ENCODE measurements at places on chromosomes 5 and 9.

DNA sequence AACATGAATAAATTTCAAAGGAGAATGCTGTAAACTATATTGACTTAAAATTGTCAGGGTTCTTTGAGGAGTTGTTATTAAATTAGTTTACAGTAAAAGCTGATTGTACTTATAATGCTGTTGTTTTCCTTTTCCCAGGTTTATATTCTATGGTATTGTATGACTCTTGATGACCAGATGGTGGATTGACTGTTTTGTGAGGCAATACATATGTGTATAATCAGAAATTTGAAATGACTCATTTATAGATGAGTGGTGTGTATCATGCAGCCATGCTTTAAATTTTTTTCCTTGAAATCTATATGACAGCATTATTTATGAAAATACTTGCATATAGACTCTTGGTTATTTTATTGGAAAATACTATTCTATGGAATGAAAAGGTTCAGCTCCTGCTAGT, 195.3 kb downstream of the CNTLN start:
- no peak for DNase-seq

DNA sequence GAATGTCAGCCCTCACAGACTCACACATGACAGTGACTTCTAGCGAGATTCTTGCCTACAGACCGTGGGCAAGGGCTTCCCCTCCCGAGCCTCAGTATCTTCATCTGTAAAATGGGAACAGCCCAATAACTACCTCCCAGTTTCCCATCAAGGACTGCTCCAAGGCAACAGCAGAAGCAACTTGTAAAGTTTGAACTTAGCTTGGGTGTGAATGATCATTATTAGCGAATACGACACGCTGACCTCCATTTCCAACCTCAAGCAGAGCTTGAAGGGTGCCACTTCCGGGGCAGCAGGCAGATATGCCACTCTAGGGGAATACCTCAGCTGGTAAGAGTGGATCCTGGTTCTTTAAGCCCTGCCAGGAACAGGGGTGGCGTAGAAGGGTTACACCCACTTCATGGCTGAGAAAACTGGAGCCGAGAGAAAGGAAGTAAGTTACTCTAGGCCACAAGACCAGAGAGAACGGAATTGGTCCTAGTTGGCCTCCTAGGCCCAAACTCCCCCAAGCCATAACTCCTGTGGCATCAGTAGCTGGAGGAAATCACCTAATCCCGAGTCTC, 2.0 kb downstream of the RNF44 start:
- no peak for DNase-seq

DNA sequence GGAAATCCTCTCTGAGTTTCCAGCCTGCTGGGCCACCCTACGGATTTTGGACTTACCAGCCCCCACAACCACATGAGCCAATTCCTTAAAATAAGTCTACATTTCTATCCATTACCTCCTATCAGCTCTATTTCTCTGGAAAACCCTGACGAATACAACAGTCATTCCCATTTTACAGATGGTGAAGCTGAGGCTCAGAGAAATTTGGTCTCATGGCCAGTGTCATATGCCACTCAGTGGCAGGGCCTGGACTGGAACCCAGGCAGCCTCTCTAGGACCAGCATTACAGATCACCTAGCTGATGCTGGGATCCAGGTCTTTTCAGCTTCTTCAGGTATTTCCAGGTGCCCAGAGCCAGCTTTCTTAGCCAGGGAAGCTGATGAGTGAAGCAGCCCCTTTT, 45.0 kb upstream of the SH3PXD2B start:
- DNase-seq: no peak

GRCh38 chr5:27906481-27906880, 868.1 kb upstream of the CDH9 start:
- no peak for DNase-seq

- DNase-seq: no peak
Measured at GRCh38 chr9:72294936-72295335, 70.1 kb downstream of the ZFAND5 start.

DNA sequence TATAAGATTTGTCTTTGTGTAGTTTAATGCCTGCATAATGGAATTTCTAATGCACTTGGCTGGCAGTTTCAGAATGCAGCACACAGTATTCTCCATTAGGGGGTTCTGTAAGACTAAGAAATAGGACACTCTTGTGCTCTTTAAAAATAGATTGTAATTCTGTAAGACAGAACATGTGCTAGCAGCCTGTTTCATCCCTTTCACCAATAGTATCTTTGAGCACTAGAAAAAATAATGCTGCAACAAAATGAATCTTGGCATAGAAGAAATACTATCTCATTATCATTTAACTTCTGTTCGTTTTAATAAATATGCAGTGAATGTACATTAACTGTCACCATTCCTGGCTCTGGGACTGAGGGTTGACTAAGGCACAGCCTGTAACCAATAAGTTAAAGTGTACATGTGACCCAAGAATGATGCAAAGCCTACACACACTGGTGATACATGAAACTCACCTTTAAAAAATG, 23.8 kb upstream of the ZNF622 start:
- no peak for DNase-seq

GRCh38 chr9:18877984-18878383, 155.0 kb downstream of the SAXO1 start:
- no peak for DNase-seq

DNA sequence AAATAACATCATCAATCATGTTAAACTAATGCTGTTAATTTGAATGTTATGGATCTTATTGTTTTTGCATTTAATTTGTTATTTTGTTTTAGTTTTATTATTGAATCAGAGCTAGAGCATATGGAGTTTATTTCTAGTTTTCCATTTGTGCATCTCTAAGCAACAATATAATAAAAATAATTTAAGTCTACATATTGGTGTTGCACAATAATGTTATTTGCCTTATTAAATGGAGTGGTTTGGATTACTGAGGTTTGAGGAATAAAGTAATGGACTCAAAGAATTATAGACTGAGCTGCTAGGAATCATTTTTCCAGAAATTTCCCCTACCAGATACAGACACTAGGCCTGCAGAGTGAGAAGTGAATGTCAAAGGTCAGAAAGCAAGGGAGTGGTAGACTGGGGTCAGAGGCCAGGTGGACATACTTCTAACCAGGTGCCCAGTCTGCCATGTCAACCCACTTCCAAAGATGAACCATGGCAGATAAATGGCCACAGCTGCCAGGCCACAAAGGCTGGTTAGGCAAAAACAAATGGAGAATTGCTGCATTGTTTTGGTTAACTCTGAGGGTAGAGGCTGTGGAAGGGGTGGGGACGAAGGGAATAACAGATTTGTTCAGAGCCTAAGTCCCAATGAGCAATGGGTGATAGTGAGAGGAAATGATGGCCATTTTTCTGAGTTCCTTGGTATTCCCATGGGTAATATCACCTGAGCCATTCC, 113.1 kb downstream of the FBXL7 start:
- no peak for DNase-seq

DNA sequence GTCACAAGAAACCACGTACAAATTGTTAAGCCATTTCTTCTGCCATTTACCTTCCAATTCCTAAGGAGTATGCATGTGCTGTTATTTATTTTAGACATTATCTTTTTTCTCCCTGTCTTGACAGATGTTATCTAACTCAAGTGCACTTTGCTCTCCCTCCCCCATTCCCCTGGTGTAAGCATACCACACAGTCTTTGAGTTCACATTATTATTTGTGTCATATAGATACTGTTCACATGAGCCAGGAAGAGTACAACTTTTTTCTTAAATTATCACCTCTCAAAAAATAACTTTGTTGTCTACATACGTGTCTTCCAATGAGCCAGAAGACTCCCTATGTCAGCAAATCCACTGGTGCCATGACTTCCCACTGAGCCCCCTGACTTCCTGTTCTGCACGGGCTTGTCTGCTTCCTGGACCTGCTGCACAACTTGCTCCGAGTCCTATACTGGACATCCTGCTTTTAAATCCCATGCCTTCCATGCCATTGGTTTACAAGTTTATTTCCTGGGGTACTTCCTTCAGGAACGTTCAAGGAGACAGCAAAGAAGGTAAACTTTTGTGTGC, 19.9 kb upstream of the FAM120A start:
- DNase-seq: no peak

DNA sequence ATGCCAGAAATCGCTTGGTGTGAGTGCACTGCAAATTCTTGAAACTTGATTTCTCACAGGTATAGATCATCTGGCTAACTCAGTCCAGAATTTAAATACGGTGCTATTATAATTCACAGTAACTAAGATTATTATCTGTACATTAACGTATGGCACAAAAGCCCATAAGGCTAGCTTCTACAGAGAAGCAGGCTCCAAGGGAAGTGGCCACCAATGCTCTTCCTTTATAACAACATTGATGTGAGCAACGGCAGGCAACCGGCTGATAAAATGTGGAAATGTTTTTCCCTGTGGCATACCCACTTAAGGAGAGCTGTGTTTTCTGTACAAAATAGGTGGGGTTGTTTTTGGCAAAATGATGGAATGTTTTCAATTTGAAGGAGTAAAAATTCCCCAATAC, 35.7 kb downstream of the SEMA4D start:
- no peak for DNase-seq

DNA sequence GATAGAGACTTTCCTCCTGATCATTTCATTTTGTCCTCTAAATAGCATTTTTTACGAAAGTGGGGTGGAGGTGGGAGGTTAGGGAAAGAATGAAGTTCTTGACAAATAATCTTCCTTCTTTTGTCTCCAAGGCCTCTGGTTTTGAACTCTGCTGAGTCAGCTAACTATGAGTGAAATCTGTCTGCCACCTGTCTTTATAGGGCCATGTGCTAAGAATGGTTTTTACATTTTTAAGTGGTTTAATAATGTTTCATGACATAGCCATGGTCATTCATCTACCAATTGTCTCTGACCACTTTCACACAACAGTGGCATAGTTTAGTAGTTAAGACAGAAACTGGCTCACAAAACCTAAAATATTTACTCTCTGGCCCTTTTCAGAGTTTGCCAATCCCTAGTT, 7.6 kb downstream of the MAN2A1 start:
- no peak for DNase-seq

DNA sequence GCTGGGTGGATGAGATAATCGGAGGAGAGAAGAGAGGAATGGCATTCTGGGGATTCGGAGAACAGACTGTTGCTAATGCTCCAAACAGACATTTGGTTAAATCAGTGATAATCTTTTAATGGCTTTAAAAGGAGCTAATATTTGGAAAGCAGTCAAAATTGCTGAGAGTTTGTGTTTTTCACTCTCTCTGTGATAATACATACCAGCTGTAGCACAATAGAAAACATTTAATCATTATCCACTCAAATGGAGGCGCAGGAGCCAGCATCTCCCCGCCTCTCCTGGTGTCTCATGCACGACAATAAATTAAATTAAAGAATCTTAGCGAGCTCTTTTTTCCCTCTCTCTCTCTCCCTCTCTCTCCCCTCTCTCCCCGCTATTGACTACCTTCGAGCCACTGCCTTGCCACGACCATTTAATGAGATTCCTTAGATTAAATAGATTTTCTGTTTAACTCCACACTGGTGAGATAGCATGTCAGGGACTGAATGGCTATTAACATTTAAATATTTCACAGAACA, 268.6 kb upstream of the MVB12B start:
- DNase-seq: no peak

DNA sequence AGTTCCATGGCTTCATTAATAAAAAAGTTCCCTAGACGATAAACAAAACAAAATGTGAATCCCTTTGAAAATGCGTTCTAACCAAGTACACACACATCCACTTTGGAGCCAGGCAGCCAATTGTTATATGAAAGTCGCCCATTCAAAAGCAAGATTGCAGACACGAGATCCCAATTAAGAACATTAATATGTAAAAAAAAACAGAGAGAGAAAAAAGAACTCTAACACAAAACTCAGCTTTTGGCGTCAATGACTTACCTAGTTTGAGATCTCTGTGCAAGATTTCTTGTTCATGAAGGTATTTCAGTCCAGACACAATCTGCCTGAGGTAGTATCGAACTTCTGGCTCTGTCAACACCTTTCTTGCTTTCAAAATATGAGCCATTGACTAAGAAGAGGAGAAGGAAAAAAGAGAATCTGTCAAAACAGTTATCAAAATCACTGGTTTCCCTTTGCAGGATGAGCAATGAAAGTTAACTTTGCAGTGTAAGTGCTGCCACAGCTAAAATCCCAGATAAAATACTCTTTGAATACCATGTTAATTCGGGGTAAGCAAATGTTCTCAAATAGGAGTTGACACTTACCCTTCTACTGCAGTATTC, 1.6 kb downstream of the PLK2 start:
- no peak for DNase-seq

DNA sequence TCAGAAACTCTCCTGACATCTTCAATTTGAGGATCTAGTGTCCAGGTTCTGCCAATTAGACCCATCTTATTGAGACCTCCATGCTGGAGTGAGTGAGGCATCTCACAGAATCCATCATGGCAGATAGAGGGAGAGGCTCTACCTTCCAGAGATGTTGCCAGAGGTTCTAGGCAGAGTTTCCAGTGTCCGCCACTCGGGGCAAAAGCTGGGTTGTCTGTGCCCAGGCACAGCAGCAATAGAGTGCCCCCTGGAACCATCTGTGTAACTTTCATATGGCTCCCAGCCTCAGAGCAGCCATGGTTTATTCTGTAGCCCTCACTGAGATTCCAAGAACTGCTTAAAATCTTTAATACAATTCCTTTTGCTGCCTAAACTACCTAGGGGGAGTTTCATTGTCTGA, 16.6 kb upstream of the CCDC112 start:
- no peak for DNase-seq

DNA sequence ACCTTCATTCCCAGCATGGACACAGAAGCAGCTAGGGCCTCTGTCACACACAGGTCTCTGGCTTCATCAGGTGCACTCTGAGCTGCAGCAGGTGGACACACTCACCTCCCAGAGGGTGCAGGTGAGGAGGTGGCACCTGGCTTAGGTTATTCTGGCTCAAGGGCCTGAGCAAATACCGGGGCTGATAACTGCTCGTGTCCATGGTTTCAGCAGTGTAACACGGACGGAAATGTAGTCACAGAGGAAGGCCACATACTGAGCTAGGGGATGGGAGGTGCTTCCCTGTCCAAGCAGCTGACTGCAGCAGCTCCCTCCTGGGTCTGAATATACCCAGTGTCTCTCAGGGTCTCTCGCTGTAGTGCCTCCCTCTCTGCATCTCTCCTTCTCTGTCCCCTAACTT, 5.7 kb downstream of the PHF2 start:
- DNase-seq: no peak

GRCh38 chr5:88715503-88715902, 167.5 kb downstream of the MEF2C start:
- DNase-seq: no peak

GRCh38 chr9:12069366-12069765, 623.8 kb upstream of the TYRP1 start:
- no peak for DNase-seq

DNA sequence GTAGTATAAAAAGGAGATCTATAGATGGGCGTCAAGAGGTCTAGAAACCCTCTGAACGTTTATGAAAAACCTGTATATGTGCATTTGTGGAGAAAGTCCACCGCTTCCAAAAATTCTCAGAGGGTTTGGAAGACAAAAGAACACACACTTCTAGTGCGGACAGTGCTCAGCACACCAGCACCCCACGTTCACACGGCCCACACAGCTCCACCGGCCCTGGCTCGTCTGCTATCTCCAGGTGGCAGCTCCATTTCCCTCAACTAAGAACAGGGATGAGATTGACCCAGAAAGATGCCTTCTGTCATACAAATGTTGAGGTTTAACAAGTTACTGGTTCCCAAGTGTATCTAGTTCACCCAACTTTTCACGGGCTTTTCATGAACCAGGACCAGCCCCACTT, 255.1 kb downstream of the NR2F1-AS1 start:
- no peak for DNase-seq

All from activated T-cell treated with anti-CD3 and anti-CD28 coated beads for 24 hours (primary cell).